ENCODE measurements at places on chromosomes 11 and 22. TPM values are rescaled to one million over a fixed set of nuclear protein-coding genes. Genes with fewer than 3 reads are reported as not detected.

NFRKB gene
- 36.4 TPM for total RNA-seq

DNA sequence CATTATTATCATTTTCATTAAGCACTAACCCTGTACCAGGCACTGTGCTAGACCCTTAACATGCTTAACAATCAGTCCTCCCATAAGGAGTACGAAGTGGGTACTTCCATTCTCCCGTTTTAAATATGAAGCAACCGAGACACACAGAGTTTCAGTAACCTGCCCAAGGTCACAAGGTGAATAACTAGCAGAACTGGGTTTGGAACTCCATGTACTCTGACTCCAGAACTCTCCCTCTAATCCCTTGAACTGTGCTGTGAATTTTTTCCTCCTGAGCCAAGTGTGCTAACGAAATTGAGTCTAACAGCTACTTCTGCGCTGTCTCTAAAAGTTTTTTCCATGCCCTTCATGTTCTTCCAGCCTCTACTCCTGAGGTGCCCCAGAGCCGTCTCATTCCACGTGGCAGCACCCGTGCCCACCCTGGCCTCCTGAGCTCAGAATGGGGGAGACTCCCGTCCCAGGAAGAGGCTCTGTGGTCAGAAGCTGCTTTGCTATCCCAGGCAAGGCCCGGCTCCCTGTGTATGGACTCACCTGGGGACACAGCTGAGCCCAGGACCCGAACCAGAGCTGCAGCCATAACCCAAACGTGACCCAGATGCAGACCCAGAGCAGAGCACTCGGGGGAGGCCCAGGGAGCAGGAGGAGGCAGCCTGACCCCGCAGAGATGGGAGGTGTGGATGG is 8.6 kb upstream of the TRIM29 start:
- no peak overlapping the region for H3K4me3 ChIP-seq
- H3K27me3 ChIP-seq = peaks cover 23% of the 10 kb centered on the region
- DNase-seq = no peak
- H3K27ac ChIP-seq = no peak overlapping the region
- no peaks in the 10 kb centered on the region for H3K4me1 ChIP-seq

SLC5A4 gene
- total RNA-seq = not detected

CASP1 gene
- 23.8 TPM for total RNA-seq

- no peaks in the 10 kb centered on the region for H3K4me1 ChIP-seq
- no peak overlapping the region for H3K4me3 ChIP-seq
- H3K27ac ChIP-seq = no peak overlapping the region
- DNase-seq = no peak
These were observed 42.9 kb downstream of the TECTA start for GRCh38 chr11:121143921-121144320.

OR10D3 gene
- total RNA-seq = not detected

SERPIND1 gene
- not detected for total RNA-seq

HBB gene
- total RNA-seq = not detected

FAM181B gene
- not detected for total RNA-seq

- DNase-seq = no peak
- no peaks in the 10 kb centered on the region for H3K27me3 ChIP-seq
- no peak overlapping the region for H3K27ac ChIP-seq
- no peaks in the 10 kb centered on the region for H3K36me3 ChIP-seq
These were observed 57.4 kb downstream of the BUD13 start for GRCh38 chr11:116715383-116715782.

GRCh38 chr22:37144180-37144554 is 5.5 kb downstream of the IL2RB start:
- no peaks in the 10 kb centered on the region for H3K27me3 ChIP-seq
- H3K4me3 ChIP-seq = no peak overlapping the region
- no peak for DNase-seq
- no peak overlapping the region for H3K27ac ChIP-seq

OR6T1 gene
- total RNA-seq = not detected

GRCh38 chr11:134556186-134556585 is 144.1 kb upstream of the B3GAT1 start:
- H3K4me3 ChIP-seq = no peak overlapping the region
- no peaks in the 10 kb centered on the region for H3K4me1 ChIP-seq
- H3K27ac ChIP-seq = no peak overlapping the region
- DNase-seq = no peak
- H3K27me3 ChIP-seq = peaks cover 8% of the 10 kb centered on the region

HIC2 gene
- total RNA-seq = 3.1 TPM

OVOL1 gene
- total RNA-seq = not detected

DNA sequence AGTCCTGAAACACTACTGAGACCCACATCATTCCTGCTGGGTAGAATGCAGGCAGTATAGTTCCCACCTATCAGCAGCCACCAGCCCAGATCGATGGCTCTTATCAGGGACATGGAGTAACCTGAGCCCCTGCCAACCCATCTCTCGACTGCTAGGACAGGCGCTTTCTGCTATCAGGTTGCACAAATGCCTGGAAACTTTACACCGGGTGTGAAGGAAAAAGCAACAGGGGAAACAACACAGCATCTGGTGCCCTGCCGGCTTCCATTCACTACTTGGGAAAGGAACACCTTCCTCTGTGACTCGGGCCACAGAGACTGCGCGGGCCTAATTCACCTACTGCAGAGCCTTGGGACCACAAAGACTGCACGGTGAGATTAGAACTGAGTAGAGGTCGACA is 18.5 kb downstream of the RBFOX2 start:
- H3K4me3 ChIP-seq = no peak overlapping the region
- no peaks in the 10 kb centered on the region for H3K4me1 ChIP-seq
- H3K27ac ChIP-seq = no peak overlapping the region

RASL10A gene
- not detected for total RNA-seq

DNA sequence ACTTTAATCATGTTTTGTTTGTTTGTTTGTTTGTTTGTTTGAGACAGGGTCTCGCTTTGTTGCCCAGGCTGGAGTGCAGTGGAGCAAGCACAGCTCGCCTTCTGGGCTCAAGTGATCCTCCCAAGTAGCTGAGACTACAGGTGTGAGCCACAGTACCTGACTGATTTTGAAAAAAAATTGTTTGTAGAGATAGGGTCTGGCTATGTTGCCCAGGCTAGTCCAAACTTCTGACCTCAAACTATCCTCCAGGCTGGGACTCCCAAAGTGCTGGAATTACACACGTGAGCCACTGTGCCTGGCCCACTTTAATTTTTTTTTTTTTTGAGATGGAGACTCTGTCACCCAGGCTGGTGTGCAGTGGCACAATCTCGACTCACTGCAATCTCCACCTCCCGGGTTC is 74.8 kb upstream of the CLDN5 start:
- DNase-seq = no peak
- H3K27me3 ChIP-seq = no peaks in the 10 kb centered on the region
- H3K36me3 ChIP-seq = no peaks in the 10 kb centered on the region
- peaks cover 63% of the 10 kb centered on the region for H3K4me1 ChIP-seq
- no peak overlapping the region for H3K27ac ChIP-seq

DNA sequence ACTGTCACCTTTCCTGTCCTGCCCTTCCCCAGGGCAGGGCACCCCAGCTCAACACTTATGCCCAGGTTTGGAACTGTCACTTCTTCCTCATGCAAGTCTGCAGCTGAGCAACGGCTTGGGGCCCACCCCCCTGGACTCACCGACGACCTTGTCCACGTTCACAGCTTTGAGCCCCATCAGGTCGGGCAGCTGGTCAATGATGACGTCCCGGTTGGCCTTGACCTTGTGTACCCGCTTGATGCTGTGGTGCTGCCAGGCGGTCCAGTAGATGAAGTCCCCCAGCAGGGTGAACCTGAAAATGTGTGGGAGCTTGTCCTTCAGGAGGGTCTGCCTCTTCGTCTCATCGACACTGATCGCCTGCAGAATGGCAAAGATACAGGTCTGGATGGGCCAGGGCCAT is 135.0 kb downstream of the CRYBB2 start:
- no peaks in the 10 kb centered on the region for H3K27me3 ChIP-seq
- no peak for DNase-seq
- no peak overlapping the region for H3K27ac ChIP-seq
- peaks cover 43% of the 10 kb centered on the region for H3K36me3 ChIP-seq
- H3K4me3 ChIP-seq = no peak overlapping the region
- no peaks in the 10 kb centered on the region for H3K4me1 ChIP-seq

GRCh38 chr11:27381238-27381666 is 18.2 kb upstream of the CCDC34 start:
- DNase-seq = no peak
- H3K4me1 ChIP-seq = no peaks in the 10 kb centered on the region

DNA sequence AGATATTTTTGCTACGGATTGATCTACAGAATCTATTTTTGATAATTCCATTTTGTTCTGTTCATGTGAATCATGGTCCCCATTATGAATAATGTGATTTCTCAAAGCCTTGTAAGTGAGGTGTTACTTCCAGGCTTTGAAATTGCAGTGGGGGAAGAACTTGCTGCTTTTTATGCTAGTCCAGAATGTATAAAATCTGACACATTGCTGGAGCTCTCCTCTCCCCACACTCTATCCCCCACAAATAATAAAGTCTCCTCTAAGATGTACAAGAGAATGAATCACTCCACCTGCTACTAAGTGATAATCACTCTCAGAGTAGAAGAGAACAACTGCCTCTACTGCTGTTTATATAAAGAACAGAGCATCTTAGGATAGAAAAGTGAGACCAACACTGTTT is 5.9 kb upstream of the RAB6A start:
- H3K36me3 ChIP-seq = no peaks in the 10 kb centered on the region
- no peak overlapping the region for H3K4me3 ChIP-seq
- no peak overlapping the region for H3K27ac ChIP-seq
- H3K27me3 ChIP-seq = peaks cover 4% of the 10 kb centered on the region

DNA sequence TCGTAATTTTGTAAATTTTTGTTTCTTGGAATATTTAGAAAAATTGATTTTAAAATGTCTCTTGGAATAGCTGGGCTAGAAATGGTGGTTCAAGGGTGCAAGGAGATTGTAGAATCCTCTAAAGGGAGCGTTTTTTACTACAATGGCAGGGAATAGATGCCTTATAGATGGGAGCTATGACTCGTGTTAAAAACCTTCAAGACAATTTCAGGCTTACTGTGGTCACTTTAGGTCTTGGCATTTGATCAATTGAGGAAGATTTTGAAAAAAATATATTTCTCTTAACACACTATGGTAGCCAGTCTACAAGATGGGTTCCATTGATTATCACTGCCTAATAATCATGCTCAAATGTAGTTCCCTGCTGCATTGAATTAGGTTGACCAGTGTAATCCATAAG is 25.0 kb downstream of the METTL15 start:
- H3K36me3 ChIP-seq = peaks cover 52% of the 10 kb centered on the region
- no peak overlapping the region for H3K27ac ChIP-seq
- no peaks in the 10 kb centered on the region for H3K4me1 ChIP-seq
- no peaks in the 10 kb centered on the region for H3K27me3 ChIP-seq
- H3K4me3 ChIP-seq = no peak overlapping the region

- H3K27me3 ChIP-seq = peaks cover 4% of the 10 kb centered on the region
- H3K4me3 ChIP-seq = no peak overlapping the region
These were observed 7.5 kb downstream of the GNAZ start for GRCh38 chr22:23077627-23078461.

NAP1L4 gene
- total RNA-seq = 240 TPM

- peak overlapping the region; percentile 37 for H3K27ac ChIP-seq
- peaks cover 38% of the 10 kb centered on the region for H3K27me3 ChIP-seq
- no peak for DNase-seq
- H3K4me1 ChIP-seq = peaks cover 11% of the 10 kb centered on the region
These were observed 106.8 kb upstream of the NECTIN1 start for GRCh38 chr11:119835753-119836152.

DNA sequence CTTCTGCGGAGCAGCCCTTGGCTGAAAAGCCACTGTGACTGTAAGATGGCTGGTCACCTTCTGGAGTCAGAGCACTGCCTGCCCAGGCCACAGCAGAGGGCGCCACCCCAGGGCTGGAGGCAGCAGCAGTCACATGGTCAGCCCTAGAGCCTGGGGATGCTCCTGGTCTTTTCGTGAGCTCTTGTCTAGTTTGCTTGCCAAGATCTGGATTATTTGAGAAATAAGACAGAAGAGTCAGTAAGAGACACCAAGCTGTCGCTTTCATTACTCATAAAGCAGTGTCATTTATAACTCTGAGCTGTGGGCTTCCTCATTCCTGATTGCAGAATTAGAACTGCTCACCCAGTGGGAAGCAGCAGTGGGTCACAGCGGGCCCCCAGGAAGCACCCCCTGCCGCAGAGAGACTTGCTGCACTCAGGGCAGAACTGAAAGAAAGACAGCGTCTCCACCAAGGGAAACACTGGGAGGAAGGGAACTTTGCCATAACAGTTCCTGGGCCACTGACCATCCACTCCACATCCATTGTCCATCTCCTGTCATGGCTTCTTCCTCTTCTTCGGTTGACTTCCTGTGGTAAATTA is 56.7 kb downstream of the PPP6R2 start:
- H3K4me3 ChIP-seq = no peak overlapping the region
- DNase-seq = peak; percentile 58
- H3K36me3 ChIP-seq = peaks cover 7% of the 10 kb centered on the region
- peak overlapping the region; percentile 43 for H3K27ac ChIP-seq
- H3K27me3 ChIP-seq = no peaks in the 10 kb centered on the region

DNA sequence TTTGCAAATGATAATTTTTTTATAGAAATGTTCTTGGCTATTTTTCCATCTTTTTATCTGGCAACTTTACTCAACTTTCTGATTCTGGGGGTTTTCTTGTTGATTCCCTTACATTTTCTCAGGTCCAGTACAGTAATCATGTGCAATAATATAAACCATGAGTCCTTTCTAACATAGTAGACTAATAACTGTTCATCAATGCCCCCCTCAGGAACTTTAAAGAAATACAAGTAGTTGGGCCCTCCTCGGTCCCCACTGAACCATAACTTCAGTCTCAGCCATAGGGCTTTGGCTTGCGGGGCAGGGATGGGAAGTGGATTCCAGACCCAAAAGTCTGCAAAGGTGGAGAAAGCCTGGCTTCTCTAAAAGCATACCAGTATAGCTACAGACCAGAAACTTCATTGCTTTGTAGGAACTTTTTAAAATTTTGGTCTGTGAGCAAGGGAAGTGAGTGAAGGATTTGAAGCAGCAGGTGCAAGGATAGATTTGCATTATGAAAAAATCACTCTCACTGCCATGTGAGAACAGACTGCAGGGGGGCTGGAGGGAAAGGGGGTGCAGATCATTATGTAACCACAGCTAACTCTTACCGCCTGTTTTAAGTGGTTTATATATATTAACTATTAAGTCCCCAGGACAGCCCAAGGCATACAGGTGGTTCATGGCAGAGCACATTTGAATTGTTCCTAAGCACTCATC is 10.4 kb upstream of the TUB start:
- peaks cover 8% of the 10 kb centered on the region for H3K4me1 ChIP-seq
- H3K27ac ChIP-seq = no peak overlapping the region
- H3K36me3 ChIP-seq = no peaks in the 10 kb centered on the region
- DNase-seq = no peak

GLYAT gene
- total RNA-seq = not detected

- H3K4me1 ChIP-seq = peaks cover 13% of the 10 kb centered on the region
- no peaks in the 10 kb centered on the region for H3K36me3 ChIP-seq
- H3K27ac ChIP-seq = no peak overlapping the region
- no peak for DNase-seq
- H3K4me3 ChIP-seq = no peak overlapping the region
These were observed 2.9 kb upstream of the LMO1 start for GRCh38 chr11:8266246-8267241.

DNA sequence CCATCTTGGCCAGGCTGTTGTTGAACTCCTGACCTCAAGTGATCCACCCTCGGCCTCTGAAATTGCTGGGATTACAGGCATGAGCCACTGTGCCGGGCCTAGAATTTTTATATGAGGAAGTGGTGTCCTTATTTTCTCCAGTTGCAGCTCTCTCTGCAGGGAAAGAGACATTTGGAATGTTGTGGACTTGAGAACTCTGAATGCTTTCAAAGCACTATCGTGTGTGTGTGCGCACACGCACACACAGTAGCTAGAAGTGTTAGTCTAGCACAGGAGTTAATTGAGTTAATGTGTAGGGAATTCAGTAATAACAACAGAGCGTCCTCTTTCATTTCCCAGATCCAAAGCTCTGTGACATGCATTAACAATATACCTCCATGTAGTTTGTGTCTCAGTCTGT is 164.0 kb upstream of the RASSF10 start:
- H3K4me1 ChIP-seq = peaks cover 12% of the 10 kb centered on the region
- H3K27me3 ChIP-seq = peaks cover 13% of the 10 kb centered on the region
- no peak overlapping the region for H3K4me3 ChIP-seq
- H3K27ac ChIP-seq = no peak overlapping the region
- no peaks in the 10 kb centered on the region for H3K36me3 ChIP-seq
